ENCODE measurements at places on chromosomes 4 and X.

DNA sequence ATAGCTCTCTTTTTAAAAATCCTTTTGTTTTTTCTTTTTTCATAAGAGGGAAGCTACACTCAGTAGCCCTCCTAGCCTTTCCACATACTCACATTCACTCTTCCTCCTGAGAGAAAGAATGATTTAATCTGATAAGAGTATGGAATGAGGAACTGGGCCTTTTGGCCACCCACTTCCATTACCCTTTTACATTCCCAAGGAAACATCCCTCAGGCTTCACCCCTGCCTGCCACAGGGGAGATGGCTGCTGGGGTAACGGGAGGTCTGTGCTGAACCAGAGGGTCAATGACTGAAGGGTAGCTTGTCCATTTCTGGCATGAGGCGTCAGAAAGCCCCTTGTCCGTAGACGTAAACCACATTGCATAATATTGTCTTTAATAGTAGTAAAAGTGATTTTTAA is 67.2 kb upstream of the CCSER1 start:
- DNase-seq: no peak

DNA sequence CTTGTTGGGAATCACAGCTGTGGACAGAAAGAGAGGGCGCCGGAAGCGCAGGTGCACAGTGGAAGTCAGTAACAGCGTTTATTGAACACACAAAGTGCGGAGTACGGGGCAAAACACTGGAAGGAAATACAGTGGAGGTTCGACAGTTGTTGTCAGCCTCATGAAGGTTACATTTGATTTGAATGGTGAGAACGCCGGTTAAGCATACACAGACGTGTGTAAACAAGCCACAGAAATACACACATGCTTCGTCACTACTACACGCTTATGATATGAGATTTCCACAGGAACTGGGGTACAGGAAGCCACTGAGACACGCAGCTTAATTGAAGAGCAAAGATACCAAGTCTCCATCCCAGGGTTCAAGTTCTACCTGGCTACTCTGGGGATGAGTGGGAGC is 12.0 kb downstream of the CCKAR start:
- no peak for DNase-seq

GRCh38 chr4:112168719-112169500 is 23.7 kb downstream of the FAM241A start:
- DNase-seq: no peak

GRCh38 chr4:18858229-18858922 is 836.8 kb upstream of the LCORL start:
- no peak for DNase-seq

DNA sequence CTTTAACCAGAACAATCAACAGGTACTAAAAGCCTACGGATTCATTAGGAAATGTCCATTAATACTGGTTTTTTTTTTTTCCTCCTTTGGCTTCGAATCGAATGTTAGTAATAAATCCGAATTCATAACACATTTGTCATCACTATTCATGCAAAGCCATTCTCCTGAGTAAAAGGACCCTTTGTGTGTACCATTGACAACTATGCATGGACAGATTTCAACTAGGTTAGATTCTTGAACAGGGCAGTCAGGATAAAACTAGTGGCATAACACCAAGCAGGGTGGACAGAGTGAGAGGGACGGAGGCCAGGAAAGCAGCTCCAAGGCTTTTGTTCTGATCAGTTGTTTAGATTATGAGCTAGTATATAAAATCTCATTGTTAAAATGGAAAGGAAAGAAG is 1722.0 kb upstream of the TENM3 start:
- no peak for DNase-seq

DNA sequence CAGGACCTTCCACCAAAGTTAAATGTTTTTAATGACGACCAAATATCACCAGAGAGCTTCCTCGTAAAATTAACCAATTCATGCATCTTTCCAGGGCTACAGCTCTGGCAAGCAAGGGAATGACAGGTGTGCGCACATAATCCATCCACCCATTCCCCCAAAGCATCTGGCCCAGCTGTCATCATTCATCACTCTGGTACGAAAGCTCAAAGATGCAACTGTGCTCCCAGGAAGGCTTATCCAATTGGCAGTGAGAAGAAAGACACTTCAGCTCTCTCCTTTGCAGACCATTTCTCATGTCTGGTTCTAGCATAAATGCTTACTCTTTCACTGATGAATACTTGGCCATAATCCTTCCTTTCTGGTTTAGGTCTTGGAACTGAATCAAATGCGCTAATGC is 139.2 kb downstream of the NSUN7 start:
- DNase-seq: no peak

- no peak for DNase-seq
These were observed 44.8 kb downstream of the PDS5A start for GRCh38 chr4:39932776-39933402.

- DNase-seq: no peak
These were observed 82.3 kb downstream of the SPRY1 start for GRCh38 chr4:123478859-123479345.

DNA sequence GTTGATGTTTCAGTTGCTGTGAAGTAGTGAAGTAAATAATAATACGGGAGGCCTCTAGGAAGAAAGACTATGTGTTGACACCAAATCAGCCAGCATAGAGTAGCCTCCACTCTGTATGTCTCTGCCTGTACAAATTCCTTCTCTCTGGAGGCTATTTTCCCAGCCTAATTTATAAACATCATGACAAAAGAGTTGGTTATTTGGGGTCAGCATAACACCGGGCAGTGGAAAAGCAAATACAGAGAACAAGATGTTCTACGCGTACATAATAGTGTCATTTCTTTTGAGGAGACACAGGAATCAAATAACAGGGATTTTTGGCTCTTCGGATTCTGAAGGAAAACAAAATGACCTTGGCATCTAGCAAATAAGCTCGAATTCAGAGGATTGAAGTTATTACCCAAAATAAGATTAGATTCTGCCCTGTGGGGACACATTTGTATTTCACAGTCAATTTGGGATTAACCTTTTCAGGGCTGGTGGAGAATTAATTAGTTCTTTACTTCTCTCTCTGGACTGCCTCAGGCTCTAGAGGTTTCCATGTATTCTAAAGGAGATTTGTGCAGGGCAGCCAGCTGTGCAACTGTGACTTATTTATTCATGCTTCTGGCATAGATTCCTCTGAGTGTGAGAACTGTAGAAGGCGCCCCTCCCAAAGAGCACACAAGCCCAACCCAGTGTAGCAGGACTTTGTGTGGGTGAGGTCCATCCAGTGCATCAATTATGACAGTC is 14.1 kb upstream of the SYTL4 start:
- no peak for DNase-seq

DNA sequence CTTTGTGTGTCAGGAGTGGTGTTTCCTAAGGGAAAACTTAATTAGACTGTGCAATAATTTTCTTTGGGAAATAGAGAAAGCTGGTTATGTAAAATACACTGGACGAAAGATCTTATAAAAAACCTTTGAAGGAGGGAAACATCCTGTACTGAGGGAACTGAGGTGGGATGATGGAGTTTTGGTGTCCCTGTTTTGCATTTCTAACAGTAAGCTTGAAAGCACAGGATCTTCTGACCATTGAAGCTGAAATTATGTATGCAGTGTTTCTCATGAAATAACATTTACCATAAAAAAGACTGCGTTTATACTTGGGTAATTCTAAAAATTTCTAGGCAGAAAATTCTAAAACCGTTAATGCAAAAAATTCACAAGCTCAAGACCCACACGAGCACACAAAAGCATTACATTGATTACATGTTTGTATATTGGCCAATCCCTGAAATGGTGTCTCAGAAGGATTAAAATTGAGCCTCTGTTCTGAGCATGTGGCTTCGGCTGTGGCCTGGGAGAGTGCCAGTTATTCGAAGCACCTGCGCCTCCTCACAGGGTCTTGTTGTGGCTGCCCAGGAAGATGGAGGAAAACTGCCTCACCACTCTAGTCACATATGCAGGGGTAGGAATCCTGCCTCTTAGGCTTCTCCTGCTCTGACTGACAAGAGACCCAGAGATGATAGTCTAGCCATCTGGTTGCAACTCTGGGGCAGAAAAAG is 49.5 kb downstream of the JADE3 start:
- no peak for DNase-seq

DNA sequence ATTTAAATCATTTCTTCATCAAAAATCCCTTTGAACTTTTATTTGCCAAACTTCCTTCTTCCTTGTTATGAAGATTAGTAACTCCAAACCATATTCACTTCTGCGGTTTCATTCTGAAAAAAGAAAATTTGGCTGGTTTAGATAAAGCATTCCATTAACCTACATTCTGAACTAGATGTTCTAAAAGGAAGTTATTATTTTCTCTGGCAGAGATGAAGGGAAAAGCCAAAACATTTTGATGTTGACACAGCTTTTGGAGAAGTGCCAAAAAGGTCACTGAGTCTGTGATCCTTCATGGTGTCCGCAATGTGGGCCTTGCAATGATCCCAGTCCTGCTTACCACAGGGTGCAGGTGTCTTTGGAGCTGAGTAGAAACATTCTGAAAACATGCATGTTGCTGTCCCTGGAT is 36.0 kb downstream of the CXCL8 start:
- DNase-seq: no peak

- DNase-seq: no peak
These were observed 1.4 kb upstream of the UFSP2 start for GRCh38 chr4:185426960-185427688.

DNA sequence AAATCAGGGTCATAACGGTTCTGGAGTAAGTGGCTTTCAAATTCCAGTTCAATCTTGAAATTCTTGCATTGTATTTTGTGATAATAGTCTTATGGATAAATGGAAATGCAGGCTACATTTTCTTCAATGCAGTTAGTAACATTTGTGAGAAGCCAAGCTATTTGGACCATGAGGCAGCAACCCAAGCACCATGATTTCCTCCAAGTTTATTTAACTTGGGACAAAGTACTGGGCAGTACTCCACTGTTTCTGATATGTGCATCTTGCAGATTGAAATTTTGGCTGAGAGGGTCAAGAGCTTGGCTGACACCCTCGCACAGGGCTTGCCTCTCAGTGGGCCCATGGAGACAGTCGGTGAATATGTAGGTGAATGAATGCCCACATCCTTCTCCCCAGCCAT is 39.9 kb downstream of the CNGA2 start:
- no peak for DNase-seq

DNA sequence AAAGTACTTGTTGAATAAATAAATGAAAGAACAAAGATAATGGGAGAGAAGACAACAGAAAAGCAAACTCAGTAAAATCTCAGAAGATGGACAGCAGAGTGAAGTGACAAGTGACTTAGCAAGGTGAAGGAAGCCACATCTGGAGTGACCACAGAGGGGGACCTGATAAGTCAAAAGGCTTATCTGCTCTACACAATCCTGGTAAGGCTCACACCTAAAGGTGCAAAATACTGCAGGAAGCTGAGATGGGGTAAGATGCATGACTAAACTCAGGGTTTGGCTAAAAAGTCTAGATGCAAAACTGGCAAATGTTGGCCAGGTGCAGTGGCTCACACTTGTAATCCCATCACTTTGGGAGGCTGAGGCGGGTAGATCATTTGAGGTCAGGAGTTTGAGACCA is 22.2 kb downstream of the TRMT2B start:
- DNase-seq: no peak

- DNase-seq: peak; percentile 34
These were observed 85.0 kb upstream of the ADRA2C start for GRCh38 chr4:3681191-3681590.

DNA sequence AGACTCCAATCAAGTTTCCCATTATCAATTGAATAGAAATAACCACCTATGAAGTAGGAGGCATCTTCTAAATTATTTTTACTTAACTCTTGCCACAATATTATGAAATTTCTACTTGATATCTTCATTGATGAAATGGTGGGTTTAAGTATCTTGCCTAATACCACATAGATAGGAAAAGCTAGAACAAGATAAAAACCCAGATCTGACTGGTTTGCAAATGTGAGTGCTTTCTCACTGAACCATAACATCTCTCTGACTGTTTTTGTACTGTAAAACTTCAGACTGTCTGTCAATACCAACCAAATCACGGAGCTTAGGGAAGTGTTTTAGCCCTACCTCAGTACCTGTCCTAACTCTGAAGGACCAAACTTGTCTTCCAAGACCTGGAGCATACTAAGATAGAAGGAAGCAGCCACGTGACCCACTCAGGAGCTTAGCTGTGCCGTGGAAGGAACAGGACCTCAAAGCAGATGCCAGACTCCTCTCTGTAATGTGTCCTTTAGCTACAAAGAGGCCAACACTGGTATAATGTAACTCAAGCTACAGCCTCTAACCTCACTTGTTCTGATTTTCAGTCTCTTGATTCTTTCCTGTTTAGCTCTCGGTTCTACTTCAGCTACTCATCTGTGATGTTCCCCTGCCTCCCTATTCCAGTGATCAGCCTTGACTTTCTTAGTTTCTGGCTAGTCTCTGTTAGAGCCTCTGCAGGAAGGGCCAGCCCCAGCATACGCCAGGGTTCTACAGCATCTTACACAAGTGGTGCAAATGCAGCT is 84.4 kb downstream of the LRP2BP start:
- no peak for DNase-seq

DNA sequence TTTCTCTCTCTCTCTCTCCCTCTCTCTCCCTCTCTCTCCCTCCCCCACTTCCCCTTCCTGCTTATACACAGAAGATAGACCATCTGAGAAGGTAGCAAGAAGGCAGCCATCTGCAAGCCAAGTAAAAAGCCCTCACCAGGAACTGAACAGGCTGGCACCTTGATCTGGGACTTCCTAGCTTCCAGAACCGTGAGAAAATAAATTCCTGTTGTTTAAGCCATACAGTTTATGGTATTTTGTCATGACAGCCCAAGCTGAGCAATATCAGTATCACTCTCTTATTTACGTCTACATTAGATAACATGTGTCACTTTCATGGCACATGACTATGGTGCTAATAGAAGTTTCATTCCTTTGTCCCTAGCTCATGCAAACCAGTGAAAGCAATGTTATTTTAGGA is 581.1 kb downstream of the INPP4B start:
- no peak for DNase-seq

- no peak for DNase-seq
These were observed 86.6 kb downstream of the SORCS2 start for GRCh38 chr4:7278981-7279380.

GRCh38 chrX:130340271-130340670 is 552 bp downstream of the SLC25A14 start:
- DNase-seq: no peak

GRCh38 chr4:111127841-111128240 is 505.0 kb upstream of the PITX2 start:
- no peak for DNase-seq

DNA sequence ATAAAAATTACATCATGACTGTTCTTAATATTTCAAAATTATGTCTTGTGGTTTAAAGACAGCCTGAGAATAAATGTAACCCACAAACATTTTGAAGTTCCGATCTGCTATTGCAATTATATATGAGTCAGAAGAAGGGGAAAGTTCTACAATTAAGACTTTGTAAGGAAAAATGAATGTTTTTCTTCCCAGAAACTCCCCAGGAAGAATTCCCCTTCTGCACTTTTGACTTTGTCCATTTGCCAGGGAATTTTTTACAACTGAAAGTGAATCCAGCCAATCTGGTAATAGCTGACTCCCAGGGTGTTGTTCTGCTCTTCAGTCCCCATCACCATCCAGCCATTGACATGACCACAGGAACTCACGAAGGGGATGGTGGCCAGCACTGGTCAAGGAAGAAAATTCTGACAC is 61.6 kb upstream of the NOCT start:
- no peak for DNase-seq

GRCh38 chr4:14022456-14022855 is 394.9 kb upstream of the BOD1L1 start:
- DNase-seq: no peak

Data from spleen (tissue), 13 donors.